DND-41 (cell line): ENCODE measurements at places on chromosomes 5 and 9.

- DNase-seq = peak; percentile 66
Measured at GRCh38 chr9:75891277-75891741, 836 bp downstream of the PCSK5 start.

DNA sequence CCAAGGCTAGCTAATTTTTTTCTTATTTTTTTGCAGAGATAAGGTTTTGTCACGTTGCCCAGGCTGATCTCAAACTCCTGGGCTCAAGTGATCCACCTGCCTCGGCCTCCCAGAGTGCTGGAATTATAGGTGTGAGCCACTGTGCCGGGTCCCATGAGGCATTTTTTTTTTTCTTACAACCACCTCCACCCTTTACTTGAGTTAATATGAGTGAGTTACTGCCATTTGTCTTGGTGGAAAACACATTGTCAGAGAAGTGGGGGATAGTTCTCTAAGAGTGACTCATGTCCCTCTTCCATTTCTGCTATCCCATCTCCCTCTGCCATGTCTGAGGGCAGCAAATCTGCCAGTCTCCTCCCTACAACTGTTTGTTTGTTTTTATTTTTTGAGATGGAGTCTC, 163.4 kb upstream of the CLINT1 start:
- DNase-seq = no peak

DNA sequence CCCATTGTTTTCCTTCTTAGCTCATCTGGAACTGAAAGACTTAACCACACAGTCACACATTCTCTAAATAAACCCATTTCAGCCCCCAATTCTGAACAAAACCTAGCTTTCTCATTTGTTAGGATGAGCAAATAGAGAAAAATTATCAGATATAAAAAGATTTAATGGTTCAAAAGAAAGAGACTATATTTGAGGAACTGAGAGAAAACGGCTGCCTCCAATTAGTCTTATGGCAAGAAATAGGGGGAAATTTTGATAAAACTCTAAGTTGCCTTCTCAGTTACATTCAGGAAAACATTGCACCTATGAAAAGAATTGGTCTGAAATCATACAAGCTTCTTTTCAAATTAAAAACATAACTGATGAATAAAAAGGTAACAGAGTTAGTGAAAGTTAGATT, 63.7 kb upstream of the ALDH1B1 start:
- DNase-seq = no peak

- DNase-seq = no peak
Measured at GRCh38 chr5:174177976-174178605, 132.6 kb downstream of the NSG2 start.

DNA sequence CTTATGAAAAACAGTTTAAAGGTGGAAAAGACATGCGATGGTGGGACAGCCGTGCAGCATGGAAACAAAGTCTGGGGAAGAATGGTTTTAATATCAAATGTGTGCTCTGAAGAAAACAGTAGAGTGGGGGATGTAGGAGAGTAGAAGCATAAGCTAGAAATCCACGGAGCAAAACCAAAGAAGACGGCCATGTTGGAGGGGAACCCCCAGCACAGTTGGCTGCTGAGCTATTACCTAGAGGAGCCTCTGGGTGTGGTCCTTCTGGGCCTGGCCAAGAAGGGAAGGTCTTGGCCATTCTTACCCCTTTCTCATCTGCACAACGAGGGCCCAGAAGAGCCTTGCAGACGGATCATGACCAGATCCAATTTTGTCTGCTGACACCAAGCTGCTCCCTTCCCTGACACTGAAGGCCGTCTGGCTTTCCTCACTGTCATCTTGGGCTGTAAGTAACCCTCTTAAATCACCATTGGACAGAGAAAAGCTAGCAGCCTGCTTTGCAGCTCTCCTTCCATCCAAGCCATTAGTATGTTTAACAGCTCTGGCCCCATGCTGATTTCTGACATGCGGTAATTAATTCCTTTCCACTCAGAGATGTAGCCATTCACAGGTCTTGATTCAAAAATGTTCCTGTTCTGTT, 189.5 kb downstream of the SEC61B start:
- no peak for DNase-seq

DNA sequence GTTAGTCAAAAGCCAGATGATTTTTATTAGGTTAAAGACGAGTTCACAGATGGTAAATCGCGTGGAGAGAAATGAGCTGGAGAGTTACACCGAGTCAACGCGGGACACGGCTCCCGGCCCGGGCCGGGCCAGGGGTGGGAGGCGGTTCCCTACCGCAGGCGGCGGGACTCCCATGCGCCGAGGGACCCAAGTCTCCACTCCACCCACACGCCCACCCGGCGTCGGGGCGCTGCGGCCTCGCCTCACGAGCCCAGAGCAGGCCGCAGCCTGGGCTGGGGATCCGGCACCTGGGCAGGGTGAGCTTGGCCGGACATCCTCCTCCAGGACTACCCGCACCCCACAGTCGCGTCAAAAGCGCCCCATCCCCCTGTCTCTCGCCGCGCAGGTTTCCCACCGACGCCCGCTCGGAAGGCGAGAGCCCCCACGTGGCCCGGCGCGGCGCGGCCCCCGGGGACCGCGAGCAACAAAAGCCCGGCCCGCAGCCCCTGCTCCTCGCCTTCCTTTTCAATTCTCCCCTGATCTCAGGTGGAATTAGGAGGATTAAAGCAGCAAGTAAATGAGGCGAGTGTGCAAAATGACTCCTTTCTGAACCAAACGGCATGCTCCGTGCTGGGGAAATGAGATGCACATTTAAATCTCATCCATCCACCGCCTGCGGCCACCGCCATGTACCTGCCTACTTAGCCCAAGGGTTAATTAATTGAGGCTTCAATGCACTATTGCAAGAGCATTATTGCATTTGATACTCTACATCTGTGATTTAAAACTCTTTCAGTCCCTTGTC, 196.5 kb upstream of the TBCA start:
- no peak for DNase-seq

DNA sequence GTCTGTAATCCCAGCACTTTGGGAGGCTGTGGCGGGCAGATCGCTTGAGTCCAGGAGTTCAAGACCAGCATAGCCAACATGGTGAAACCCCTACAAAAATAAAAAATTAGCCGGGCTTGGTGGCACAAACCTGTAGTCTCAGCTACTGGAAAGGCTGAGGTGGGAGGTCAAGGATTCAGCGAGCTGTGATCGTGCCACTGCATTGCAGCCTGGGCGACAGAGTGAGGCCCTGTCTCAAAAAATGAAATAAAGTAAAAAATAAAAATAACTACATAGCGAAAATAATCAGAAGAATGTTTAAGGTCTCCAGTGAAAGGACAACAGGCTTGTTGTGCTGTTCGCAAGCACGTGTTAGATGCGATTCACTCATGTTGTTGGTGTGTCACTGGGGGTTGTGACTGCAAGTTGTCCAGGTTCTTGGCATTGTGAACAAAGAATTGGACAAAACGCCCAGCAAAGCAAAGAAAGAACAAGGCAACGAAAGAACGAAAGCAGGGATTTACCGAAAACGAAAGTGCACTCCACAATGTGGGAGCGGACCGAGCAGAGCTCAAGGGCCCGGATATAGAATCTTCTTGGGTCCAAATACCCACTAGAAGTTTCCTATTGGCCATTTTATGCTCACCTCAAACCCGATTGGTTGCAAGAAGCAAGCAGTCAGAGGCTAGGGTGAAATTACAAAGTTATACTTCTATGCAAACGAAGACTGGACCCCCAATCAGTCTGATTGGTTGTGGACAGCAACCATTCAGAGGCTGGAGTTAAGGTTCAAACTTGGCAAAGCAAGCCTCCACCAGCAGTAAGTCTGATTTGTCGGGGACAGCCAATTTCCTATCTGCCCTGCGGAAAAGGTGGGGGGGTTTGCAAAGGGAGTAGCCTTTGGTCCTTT, 844 bp upstream of the MCCC2 start:
- DNase-seq = peak; percentile 47

- no peak for DNase-seq
Measured at GRCh38 chr9:137013571-137013940, 14.5 kb downstream of the ABCA2 start.

GRCh38 chr5:177444106-177445051, 2.2 kb upstream of the PRR7 start:
- no peak for DNase-seq
